ENCODE measurements at places on chromosomes 16 and 17.

GRCh38 chr17:41734139-41734948 is at the start of gene HAP1:
TSS of gene HAP1 (minus strand) at chr17:41734643. CDS start at chr17:41734634, 9 bp downstream.
- peak; percentile 33 for DNase-seq

DNA sequence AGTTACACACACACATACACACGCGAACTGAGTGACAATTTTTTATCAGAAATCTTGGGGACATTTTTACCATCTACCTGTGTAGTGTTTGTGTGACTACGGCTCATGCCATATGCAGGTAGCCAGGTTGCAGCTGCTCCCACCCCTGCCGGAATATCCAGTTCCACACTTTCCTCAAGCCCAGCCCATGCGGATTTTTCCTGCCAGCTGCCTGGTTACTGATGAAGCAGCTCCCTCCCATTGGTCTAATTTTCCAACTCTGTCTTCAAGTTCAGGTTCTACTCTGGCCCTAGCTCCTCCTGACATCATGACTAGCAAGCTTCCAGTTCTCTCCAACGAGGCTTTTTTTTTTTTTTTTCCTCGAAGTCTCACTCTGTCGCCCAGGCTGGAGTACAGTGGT is 4.8 kb downstream of the GSG1L2 start:
- no peak for DNase-seq

GRCh38 chr17:21251337-21252010 is 1.7 kb downstream of the NATD1 start:
- no peak for DNase-seq

- no peak for DNase-seq
Measured at GRCh38 chr16:84885342-84885910, 65.6 kb downstream of the CRISPLD2 start.

DNA sequence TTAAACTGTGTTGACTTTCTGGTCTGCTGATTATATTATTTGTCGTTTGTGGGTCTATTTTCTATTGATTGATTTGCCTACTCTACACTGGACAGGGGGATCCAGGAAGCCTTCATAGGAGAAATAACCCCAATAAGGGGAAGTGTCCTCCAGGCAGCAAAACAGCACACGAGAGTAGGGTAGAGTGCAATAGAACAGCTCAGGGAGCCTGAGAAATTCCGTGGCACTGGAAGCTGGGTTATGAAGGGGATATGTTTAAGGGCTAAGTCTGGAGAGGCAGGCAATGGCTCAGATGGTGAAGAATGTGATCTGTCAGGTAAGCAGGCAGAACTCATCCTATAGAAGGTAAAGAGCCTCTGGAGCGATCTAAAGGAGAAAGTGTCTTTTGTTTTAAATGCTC is 20.9 kb downstream of the GP2 start:
- no peak for DNase-seq

DNA sequence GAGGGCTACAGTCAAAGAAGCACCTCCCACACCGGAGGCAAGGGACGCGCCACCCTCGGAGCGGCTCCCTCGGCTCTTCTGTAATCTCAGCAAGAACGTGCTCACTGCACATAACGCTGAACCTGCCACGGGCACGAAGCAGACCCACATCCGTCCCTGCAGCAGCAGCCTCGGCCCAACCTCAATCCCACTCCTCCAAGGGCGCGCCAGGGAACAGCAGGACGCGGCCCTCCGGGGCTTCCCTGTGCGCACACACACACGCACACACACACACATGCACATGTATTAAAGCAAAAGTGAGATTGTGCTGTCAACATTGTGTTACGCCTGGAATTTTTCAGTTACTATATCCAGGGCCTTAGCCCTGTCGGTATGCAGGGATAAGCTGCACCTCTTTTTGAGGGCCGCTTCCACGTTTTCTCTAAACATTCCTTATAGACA is 54.0 kb downstream of the TBC1D16 start:
- no peak for DNase-seq

- peak; percentile 80 for DNase-seq
Measured at GRCh38 chr17:18960803-18961511, 9.0 kb downstream of the SLC5A10 start.

- no peak for DNase-seq
Measured at GRCh38 chr16:25419681-25420080, 162.0 kb upstream of the ZKSCAN2 start.

GRCh38 chr16:73420244-73420643 is 372.3 kb upstream of the ZFHX3 start:
- DNase-seq: no peak

- DNase-seq: no peak
Measured at GRCh38 chr16:88023786-88024185, 72.6 kb downstream of the BANP start.

DNA sequence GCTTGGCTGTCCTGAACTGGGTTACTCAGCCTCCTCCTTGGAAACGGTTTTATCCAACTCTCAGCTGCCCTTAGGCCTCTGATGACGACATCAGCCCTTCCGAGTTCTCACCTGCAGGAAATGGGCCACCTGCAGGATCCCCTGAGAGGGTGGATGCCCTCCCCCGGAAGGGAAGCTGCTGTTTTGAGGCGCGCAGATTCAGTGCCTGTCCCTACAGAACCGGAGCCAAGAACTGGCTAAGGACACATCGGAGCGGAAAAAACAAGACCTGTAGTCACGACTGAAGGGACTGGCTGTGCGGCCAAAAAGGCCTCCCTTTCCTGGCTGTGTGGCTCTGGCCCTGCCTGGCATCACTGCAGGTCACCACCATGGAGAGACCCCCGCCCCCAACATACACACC is 11.7 kb upstream of the C16orf95 start:
- DNase-seq: no peak

- DNase-seq: no peak
Measured at GRCh38 chr16:23863511-23864422, 28.0 kb downstream of the PRKCB start.

GRCh38 chr17:82923366-82924113 is 83.7 kb upstream of the ZNF750 start:
- DNase-seq: no peak
